ENCODE measurements at places on chromosomes 3 and 15.

- DNase-seq = no peak
Observed at GRCh38 chr3:128207951-128208350, 54.7 kb downstream of the EEFSEC start.

DNA sequence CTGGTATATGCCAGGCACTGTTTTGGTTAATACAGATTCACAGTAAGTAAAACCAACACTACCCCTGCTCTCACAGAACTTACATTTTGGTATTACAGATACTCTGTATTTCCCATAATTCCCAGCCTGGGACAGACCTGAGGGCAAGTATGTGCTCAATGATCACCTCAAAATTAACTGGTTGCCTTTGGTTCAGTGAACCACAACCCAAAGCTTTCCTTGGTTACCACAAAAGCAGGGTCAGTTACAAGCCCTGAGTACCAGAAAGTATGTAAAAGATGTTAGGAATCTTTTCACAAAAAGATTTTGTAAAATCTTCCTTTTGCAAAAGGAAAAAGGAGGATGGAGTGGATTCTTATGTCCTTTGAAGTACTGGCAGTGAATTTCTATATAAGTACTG is 72.2 kb upstream of the GUCA1C start:
- DNase-seq = no peak

DNA sequence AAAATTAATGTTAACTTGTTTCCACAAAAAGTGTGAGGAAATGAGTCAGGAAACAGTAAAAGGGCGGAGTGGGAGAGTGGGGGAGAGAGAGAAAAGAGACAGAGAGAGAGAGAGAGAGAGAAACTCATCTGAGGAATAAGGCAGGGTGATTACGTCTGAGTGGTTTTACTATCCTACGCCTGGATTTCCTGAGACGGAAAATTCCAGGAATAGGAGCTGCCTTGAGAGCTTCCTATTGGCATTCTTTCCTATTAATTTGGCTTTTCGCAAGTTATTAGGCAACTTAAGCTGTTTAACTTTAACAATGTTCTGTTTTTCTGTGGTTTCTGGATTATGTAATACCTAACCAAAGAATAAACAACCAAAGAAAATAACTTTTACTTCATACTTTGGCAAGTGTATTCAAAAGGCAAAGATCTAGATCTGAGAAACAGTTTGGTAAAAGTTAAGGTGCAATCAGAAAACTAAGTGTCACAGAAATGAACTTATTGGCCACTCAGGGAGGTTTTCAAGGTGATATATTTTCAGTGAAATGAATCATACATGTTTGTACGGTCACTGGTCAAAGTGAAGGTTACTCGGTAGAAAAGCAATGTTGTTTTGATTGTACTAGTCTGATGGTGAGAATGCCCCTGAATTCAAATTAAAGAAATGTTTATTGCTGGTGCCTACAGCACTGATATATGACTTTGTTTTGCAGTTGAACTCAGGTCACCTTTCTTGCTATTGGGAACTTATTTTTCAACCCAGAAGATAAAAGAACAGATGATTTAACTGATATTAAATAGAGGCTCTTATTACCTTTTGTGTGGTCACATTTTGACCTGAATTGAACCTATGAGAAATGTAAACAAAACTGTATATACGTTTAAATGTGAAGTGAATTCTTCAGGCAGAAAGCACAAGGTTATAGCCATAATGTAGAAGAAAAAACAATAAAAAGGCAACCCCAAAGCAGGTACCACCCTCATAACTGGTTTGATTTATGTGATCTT is 39.9 kb upstream of the TNFSF10 start:
- DNase-seq = peak; percentile 5

DNA sequence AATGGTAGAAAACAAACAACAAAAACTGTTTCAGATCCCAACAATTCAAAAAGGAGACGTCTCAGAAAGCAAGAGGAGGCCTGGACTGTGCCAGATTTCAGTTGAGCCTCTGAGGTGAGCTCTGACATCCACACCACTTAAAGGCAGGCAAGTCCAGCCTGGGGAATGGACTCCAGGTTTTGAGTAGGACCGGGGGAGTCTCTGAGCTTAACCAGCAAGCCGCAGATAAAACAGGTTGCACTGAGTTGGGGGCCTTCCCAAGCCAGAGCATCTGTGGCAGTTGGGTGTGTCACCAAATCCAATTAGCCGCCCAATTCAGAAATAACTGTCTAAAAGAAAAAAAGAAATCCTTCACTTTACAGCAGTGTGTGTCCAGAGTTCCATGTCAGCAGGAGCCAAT is 54.7 kb downstream of the OXNAD1 start:
- DNase-seq = no peak

DNA sequence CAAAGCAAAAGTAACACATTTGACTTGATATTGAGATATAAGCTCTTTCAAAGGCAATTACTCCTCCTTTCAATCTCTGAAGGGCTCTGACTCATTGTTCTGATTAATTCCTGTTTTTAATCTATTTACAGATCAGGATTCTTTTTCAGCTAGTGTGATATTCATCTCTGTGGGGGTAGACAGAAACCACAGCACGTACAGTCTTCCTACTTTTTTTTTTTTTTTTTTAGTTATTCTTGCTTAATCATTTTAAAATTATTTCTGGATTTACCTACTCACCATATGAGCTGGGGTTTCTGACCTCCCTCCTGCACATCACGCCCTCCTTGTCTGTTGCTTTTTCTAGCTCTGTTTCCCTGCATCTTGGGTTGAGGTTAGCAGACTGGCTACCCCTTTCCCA is 1.4 kb downstream of the CNTN3 start:
- DNase-seq = no peak

DNA sequence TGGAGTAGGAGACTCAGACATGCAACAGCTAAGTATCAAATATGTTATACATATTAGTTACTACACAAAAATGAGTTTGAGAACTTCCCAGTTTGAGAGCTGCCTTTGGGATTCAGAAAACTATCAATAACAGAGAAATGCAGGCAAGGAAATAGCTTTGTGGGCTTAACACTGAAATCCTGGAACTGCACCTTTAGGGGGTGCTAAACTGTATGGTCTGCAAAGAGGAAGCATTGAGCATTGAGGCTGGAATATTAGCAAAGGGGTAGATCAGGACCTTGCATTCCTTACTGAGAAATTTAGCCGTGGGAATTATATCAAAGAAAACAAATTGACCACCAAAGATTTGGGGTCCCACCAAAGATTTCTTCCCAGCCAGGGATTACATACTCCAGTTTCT is 580.0 kb downstream of the ZNF385D start:
- no peak for DNase-seq

GRCh38 chr3:185537369-185537970 is 14.9 kb downstream of the LIPH start:
- peak; percentile 72 for DNase-seq

- no peak for DNase-seq
Observed at GRCh38 chr3:149388531-149389417, 11.3 kb upstream of the TM4SF1 start.

DNA sequence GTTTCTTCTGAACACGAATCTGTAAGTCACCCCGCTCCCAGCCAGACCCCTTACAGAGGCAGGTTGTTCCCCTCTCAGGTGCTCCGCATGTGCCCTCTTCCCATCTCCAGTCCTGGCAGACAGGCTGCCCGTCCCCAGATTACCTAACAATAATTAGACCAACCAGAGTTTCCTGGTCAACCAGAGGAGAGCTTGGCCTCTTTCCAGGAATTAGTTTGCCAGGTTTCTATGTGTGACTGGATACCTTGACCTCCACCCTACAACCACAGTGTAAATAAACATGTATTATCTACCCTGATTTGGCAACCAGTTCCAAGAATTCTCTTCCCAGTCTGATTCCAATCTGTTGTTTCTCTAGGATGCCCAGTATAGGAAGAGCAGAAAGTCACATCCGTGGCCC is 178.0 kb upstream of the UMPS start:
- DNase-seq = no peak

GRCh38 chr3:167538081-167538480 is 64.2 kb upstream of the SERPINI2 start:
- DNase-seq = no peak

- no peak for DNase-seq
Observed at GRCh38 chr15:74449643-74450205, 11.2 kb downstream of the UBL7 start.

DNA sequence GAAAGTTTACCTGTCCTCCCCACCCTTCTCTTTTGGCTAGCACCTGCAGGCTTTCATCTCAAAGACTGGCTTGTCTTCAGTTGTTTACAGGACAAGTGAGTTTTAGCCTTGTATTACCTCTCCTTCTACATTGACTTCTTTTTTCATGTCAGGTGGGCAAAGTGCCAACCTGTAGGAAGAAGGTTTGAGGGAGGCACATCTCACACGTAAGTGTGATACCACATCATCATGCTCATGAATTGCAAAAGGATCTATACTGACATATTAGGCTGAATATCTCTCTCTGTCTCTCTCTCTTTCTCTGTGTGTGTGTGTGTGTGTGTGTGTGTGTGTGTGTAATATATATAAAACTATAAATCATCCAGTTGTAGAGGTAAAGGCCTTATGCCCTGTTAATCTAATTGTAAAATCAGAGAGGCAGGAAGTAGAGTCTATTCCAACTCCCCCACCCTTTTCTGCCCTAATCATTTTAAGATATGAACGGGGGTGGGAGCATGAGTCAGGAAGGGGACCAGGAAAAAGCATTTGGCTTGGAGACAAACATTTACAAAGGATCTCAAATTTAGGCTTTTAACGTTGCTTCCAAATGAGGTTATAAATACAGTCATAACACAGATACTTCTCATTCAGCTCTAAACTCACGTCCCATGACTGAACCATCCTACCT is 107.0 kb upstream of the PFN2 start:
- DNase-seq = no peak

DNA sequence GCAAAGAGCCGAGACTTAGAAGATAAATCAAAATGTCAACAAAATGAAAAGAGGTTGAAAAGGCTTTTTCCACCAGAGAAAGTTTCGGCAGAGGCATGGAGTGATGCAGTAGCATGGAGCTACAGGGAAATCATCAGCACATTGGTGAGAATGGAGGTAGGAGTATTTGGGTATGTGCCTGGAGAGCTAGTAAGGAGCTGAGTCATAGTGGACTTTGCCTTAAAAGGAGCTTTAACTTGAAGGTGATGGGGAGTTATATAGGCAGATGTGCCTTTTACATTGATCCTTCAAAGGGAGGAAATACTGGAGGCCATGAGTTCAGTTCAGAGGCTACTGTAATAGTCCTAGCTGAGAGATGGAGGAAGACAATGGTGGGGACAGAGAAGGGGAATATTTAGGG is 44.3 kb downstream of the IL5RA start:
- no peak for DNase-seq

DNA sequence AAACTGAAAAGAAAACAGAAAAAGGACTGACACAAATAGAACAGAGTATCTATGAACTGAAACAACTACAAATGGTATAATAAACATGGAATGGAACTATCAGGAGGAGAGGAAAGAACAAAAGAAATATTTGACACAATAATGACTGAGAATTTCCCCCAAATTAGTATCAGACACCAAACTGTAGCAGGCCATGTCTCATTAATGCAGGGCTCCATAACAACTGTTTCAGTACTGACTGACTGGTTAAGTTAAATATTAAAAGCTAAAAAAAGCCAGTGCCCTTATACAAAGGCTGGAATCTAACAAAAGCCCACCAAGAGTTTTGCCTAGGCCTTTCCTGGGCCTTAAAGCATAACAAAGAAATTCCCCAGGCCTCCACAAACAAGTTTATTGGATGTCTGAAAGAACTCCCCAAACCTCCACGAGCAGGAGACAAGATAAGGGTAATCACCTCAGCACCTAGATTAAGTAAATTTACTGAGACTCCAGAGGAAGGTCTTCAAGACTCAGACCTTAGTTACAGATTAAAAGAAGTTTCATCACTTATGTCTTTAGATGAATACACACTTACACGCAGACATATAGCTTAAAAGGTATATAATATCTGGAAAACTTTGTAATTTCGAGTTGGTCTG is 45.7 kb downstream of the KPNA1 start:
- no peak for DNase-seq

DNA sequence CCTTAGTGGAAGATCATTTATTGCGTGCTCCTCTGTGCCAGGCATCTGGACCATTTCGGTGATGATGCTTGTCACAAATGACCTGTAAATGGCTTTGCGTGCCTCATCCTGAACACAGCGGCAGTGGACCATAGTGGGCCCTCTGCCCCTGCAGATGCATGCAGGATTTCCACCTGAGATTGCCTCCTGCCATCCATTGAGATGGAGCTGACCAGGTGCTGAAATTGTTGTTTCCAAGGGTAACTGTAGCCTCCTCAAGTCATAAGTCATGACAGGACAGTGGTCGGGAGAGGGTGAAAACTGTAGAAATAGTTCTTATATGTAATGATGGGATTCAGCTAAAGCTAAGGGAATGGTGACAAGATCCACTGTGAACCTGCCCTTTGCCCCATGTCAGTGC is 35.5 kb downstream of the CLSTN2 start:
- no peak for DNase-seq

DNA sequence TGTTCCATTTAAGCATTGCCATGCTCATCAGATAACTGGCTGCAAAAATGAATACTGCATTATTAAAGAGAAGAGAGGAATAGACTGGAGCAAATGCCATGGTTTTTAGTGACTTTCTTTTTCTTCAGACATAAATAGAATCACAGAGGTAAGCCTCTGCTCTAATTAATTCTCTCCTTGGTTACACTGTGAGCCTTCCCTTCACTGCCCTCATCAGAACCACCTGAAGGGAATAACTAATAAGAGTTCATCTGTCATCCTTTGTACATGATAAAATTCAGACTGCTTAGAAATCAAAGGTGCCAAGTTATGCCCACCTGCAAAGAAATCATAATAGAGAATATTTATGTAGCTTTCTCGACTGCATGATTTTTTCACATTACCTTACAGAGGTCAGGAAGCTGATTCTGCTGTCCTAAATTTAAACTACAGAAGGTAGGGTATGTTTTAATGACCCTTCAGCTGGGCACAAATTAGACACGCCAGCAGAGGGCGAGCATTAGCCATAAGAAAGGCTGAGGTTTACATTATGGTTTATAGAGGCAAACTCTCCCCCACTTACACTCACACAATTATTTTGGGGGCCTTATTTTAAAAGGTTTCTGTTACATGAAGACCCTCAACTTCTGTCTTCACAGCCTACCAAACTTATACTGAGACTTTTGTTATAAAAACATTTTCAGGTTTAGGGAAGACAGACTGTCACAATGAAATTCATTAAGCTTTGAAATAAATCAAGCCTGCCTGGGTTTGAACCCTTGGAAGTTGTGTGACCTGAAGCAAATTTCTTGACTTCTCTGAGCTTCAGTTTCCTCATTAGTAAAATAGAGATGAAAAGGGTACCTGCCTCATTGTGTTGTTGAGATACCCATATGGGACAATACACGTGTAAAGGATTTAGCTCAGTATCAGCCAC is 15.3 kb upstream of the UNC13C start:
- no peak for DNase-seq

- no peak for DNase-seq
Observed at GRCh38 chr3:53595660-53596059, 101.2 kb downstream of the CACNA1D start.

All from T1000 (cell line).